NCI-H82 (cell line): ENCODE measurements at places on chromosomes 13 and 19.

DNA sequence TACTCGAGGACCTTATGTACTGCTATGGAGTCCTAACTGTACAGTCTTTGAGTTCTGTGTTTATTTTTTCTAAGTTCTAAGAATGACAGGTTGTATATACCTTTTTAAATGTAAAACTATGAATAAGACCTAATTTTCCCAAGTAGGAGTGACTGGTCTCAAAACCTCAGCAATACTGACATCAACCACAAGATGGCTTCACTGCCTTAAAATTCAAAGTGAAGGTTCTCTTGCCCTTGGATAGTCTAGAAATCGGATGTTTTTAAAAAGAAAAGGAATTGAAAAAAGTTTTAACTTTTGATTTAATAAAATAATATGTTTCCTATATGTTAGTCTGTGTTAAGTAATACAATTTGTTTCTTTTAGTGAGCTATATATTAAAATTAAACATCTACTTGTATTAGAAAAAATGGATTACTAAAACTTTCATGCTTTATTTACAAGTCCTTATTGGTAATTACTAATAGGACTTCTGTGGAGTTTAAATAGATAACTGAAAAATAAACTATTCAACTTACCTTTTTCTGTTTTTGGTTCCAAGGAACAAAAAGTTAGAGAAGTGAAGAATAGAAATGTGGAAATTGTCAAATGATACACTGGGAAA lies 52.0 kb downstream of the TDRD3 start:
- DNase-seq = peak; percentile 53

DNA sequence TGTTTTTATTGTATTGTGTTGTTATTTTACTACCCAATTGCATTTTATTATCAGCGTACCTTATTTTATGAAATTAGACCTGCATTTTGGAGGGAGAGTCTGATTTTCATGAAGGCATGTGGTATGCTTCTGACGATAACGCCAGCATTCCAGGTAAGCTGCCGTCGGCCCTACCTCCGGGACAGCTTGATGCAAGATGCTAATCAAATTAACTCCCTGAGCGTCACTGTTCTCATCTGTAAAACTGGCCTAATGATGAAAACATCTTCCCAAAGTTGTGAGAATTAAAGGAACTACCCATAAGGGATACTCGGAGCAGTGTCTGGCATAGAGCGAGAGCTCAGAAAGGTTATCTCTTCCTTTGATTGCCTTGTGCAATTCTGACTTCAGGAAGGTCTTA lies 12.9 kb upstream of the LAIR2 start:
- DNase-seq = no peak

DNA sequence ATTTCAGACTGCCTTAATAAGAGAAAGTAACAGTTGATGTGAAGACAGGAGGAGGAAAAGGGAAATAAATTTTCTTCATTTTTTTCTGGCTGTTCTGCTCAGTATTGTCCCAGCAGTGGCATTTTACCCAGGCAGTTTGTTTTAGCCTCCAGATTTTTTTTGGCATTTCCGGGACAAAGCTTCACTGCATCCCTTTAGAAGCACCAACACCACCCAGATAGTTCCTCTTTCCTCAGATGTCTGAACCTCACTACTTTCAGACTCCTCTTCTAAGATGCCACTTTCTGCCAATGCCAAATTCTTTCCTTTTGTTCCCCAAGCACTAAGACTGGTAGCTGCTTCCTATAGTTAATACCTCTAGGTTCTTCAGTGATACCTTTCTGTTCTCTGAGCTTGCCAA lies 480.1 kb upstream of the SLC10A2 start:
- no peak for DNase-seq

DNA sequence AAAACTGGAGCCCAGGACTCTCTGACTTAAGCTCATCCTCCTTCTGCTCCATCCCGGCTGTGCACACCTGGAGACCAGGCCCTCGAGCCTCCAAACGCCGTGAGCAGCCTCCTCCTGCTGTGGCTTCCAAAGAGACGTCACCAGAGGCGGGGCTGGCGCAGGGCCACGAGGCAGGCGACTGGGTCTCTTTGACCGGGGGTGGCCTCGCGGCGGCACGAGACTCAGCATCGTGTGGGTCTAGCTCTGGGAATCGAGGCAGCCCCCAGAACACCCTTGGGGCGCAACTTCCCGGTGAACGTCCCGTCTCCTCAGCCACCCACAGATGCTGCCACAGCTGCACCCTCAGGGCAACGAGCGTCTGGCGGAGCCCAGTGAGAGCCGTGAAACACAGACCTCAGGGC lies 22.8 kb downstream of the RASA3 start:
- no peak for DNase-seq

DNA sequence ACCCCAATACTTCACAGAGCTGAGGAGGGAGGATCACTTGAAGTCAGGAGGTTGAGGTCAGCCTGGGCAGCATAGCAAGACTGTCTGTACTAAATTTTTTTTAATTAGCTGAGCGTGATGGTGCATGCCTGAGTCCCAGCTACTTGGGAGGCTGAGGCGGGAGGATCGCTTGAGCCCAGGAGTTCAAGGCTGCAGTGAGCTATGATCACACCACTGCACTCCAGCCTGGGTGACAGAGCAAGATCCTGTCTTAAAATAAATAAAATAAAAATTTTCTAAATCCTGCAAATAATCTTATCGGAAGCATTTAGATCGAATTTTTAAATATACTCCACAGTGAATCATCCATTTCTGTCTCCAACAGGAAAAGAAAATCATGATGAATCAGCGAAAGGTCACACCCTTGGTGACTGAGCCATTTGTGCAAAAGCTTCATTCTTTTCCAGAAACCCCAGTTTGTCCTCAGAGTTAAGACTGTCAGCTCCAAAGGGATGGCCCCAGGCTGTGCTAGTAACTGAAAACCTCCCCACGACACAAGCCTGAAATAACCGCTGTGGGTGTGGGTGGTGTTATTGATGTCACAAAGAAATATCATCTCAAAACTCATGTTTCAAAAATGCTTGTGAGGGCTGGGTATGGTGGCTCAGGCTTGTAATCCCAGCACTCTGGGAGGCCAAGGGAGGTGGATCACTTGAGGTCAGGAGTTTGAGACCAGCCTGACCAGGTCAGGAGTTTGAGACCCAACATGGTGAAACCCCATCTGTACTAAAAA lies 167.6 kb downstream of the PTPRS start:
- no peak for DNase-seq

- no peak for DNase-seq
Observed at GRCh38 chr19:44845286-44845611, 848 bp upstream of the NECTIN2 start.
